ENCODE measurements at places on chromosomes 1 and 21. TPM values are rescaled to one million over a fixed set of nuclear protein-coding genes. Genes with fewer than 3 reads are reported as not detected.

The MRAP gene
- total RNA-seq = not detected

The PRRX1 gene
- not detected for total RNA-seq

The SPATA21 gene
- not detected for total RNA-seq

The GJA5 gene
- total RNA-seq = 0.87 TPM

The PTGER3 gene
- total RNA-seq = 0.52 TPM

The BSND gene
- 0.45 TPM for total RNA-seq

The PODN gene
- 0.40 TPM for total RNA-seq

The LDLRAD1 gene
- not detected for total RNA-seq

The B4GALT2 gene
- total RNA-seq = 65.8 TPM

The PDPN gene
- total RNA-seq = 0.87 TPM

Data from renal cortical epithelial cell (primary cell).